NCI-H226 (cell line): ENCODE measurements at places on chromosomes 13 and 19.
A peak's percentile ranks its signal among the peaks of the same experiment; 100 is the strongest.

DNA sequence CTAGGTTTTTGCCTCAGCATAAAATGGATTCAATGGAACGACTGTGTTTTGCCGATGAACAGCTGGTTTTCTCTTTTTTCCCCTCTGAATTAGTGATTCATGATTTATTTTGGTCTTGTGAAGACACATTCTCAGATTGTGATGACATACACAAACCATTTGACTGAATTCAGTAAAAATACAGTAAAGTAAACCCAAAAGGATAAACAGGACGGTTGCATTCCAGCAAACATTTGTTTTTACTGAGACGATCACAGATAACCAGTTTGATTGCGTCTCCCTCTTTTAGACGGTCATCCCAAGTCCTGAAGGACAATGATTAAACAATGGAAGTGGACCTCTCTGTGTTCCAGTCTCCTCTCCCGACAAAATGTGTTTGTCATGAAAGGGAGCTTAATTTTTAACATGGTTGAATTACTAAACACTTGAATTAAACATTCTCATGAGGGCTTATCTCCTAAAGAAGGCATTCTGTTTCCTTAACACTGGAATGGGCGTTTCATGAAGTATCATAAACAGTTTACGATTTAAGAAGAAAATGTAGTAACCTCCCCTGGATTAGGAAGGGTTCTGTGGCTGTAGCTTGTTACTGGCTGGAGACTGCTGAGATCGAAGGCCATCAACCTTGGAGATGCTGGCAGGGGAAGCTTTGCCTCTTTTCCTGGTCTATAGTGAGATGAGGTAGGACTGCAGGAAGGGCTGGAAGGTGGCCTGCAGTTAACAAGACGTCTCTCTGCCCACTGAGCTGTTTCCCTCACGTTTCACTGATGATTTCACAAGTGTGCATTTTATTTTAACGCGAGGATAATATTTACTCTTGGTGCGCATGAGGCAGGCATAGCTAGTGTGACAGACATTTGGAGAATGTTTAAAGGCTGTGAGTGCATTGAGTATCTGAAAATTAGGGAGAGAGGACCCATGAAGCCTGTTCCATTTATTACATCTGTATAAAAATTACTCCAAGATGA lies 457.9 kb downstream of the FGF9 start:
- no peak for DNase-seq

DNA sequence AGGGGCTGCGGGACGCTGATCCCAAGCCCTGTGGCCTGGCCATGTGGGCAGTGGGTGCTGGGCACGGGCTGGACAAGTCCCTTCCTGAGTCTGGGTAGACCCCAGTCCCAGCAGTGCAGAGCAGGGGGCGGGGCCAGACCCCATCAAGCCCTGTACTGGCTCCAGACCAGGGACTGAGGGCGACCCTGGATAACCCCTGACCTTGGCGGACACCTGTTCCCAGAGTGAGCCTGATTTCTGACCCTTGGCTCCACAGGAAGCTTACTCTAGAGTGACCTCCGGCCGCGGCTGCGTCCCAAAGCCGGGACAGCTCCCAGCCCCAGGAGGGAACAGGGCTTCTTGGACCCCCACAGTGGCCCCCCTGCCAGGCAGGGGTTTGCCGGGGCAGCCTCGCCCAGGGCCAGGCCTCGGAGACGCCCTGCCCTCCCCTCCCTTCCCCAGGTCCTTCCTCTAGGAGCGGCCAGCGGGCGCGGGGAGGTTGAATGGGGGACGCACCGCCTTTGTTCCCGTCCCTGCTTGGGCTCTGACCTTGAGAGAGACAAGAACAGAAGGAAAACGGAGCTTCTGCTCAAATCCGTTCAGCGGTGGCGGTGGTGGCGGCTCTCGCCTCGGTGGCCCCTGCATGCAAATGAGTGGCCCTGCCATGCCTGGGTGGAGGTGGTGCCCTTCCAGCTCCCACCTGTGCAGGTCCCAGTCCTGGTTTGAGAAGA lies 2.3 kb upstream of the EFNA2 start:
- no peak for DNase-seq

DNA sequence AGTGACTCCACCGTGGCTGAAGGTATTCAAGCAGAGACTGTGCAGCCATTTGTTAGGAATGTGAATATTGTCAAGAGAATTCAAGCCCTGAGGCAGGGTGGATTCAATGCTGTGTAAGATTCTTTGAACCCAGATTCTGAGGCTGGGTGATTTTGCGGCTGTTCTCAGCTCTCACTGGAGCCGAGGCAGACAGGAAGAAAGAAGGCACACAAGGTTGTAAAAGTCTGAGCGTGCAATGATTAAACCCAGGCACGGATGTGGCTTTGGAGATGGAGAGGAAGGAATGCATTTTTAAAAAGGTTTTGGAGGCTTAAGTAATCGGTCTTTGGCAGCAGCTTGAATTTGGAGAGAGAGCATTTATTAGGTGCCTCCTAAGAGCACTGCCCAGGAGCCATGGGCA lies 187.9 kb downstream of the KATNAL1 start:
- DNase-seq: no peak

- peak; percentile 77 for DNase-seq
These were observed at the start of gene IL11 for GRCh38 chr19:55370305-55370988. IL11 (minus strand) TSS chr19:55370463; CDS start chr19:55370310, 153 bp downstream.

DNA sequence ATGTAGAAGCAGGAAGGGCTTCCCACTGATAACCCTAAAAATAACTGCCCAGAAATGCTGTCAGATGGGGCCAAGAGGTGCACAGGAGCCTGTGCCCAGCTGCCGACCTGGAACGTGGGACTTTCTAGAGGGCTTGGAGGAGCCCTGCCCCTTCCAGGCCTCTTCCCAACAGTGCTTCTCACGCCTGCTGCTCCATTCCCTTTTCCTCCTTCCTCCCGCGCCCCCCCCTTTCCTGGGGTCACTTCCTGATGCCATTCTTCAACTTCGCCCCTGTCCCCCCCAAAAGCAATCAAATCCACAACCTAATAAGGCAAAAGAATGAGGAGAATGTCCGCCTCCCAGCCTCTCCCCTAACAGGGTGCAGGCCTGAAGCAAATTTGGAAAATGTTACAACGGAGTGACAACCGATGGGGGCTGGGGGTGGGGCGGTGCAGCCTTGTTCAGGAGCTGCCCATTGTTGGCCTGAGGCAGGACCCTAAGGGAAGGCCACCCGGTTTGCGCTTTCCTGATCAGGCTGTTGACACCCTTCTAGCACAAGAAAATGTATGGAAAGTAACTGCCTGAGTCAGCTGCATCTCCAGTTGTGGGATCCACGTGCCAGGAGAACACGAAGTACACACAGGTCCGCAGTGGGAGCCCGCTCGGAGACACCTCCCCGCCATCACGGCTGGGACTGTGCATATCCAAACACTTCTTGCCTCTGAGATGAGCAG lies 18.7 kb downstream of the ACTN4 start:
- peak; percentile 67 for DNase-seq

- no peak for DNase-seq
These were observed 233.9 kb upstream of the CSNK1A1L start for GRCh38 chr13:37339386-37339735.

- DNase-seq: peak; percentile 20
These were observed 42.6 kb upstream of the ADGRL1 start for GRCh38 chr19:14248578-14249011.

DNA sequence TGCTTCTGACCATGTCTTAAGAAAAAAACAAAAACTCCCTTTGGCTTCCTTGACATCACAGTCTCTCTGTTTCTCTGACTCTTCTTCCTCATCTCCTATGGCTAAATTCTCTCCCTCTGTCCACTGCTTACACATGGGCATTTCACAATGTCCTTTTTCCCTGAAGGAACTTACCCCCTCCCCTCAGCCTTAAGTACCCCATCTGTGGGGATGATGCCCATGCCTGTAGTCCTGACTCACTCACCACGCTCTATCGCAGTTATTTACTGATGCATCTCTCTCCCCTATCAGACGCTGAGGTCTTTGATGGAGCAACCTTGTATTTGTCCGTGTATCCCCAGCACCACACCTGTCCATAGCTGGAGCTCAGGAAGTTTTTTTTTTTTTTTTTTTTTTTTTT lies 32.4 kb downstream of the ACTN4 start:
- DNase-seq: no peak

DNA sequence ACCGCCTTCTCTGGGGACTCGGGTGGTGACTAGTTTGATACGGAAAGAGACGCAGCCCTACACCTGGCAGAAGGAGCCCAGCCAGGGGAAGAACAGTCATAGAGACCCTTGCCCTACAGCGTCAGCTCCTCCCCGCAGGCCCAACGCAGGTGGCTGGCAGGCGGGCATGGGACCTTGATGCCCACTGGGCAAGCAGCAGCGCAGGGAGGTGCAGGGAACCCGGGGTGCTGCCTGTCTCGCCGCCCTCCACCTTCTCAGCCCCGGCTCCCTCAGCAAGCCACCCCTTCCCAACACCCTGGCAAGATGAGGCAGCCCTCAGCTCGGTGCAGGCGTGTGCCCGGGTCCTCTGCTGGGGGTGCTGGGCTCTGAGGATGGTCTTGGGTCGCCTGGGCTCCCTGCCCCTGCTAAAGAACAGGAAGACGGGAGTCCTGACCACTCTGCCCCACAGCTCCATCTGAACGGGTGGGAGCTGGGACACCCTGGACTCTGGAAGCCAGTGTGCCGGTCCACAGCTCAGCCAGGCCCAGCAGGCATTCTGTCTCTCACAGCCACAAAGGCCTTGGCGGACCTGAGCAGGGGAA lies 9.0 kb downstream of the MIER2 start:
- DNase-seq: no peak

DNA sequence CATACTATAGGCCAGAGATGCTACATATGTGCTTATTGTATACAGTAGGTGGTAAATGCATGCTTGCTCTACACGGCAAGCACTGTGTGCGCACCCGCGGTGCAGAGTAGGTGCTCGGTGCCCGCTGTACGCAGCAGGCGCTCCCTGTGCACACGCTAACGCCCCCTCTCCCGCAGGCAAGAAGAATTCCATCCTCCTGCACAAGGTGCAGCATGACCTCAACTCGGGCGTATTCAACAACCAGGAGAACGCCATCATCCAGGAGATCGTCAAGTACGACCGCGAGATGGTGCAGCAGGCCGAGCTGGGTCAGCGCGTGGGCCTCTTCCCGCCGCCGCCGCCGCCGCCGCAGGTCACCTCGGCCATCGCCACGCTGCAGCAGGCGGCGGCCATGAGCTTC lies 17.7 kb downstream of the POLRMT start:
- no peak for DNase-seq

- no peak for DNase-seq
These were observed 101.8 kb downstream of the SOX1 start for GRCh38 chr13:112168761-112169160.

DNA sequence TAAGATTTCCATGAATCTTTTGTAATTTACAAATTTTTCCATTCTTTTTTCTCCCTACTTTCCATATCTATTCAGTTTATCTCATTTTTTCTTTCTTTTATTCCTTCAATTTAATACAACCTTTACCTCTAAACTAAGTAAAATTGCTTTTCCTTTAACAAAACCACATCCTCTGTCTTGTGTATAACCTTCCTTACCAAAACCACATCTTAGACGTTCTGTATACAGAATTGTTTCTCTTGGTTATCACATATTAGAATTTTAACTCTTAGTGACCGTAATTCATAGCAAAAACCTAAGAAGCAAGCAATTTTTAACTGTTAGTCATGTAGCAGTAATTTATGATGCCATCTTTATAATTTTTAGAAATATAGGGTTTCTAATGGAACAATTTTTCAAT lies 15.0 kb downstream of the PPP5C start:
- no peak for DNase-seq

- DNase-seq: no peak
These were observed 5.1 kb upstream of the SIGLEC9 start for GRCh38 chr19:51119611-51120010.
